ENCODE measurements at places on chromosomes 4 and X.
A peak's percentile ranks its signal among the peaks of the same experiment; 100 is the strongest.

GRCh38 chr4:113445286-113445685, 316.3 kb downstream of the CAMK2D start:
- DNase-seq = no peak

- peak; percentile 51 for DNase-seq
Measured at GRCh38 chr4:145956288-145956890, 17.8 kb upstream of the ZNF827 start.

- no peak for DNase-seq
Measured at GRCh38 chr4:16026160-16026761, 57.6 kb downstream of the PROM1 start.

DNA sequence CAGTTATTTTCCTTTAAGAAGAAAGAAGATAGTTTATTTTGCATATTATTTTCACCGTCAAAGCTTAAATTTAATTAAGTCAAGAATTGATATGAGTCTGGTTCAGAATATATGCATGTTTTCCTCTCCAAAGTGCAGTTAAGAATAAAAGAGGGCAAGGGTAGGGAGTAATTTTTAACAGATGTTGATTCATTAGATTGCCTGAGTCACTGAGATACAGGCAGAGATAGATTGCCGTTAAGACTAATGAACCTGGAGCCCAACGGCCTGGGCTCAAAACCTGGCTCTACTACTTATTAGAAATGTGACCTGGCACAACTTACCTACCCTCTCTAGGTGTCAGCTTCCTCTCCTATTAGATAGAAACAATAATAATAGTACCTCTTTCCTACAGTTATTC, 1037.4 kb upstream of the PABPC4L start:
- no peak for DNase-seq

DNA sequence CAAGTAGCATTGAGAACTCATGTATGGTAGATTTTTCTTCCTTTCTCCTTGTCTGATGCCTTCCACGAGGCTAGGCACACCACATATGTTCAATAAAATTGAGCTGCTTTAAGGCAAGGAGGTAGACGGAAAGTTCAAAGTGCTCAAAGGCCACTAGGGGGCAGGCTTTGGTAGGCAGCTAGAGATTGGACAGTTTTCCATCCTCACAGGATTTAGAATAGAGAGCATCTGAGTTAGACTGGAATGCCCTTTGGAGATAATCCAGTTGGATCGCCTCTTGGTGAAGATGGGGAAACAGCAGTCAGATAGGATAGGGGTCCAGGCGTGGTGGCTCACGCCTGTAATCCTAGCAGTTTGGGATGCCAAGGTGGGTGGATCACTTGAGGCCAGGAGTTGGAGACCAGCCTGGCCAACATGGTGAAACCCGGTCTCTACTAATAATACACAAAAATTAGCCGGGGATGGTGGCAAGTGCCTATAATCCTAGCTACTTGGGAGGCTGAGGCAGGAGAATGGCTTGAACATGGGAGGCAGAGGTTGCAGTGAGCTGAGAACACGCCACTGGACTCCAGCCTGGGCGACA, 30.4 kb downstream of the ELF4 start:
- peak; percentile 65 for DNase-seq
